A673 (cell line): ENCODE measurements at places on chromosomes 6 and 20. TPM values are rescaled to one million over a fixed set of nuclear protein-coding genes. Genes with fewer than 3 reads are reported as not detected.

DNA sequence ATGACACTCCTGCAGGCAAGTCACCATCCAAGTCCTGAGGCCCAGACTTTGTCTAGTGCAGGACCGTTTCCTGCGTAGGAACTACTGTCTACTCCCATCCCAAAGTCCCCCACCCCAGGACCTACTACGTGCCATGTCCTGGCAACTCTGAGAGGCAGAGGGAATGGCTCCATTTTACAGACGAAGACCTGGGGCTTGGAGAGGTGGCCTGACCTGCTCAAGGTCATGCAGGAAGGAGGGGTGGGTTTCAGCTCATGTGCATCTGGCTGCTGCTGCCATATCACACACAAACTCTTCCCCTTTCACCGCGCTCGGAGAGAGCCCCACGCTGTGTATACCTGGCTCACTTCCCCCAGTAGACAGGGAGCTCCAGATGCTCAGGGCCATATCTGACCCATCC, 1.2 kb upstream of the NOL4L start:
- H3K27ac ChIP-seq: no peak overlapping the region
- H3K4me1 ChIP-seq: no peaks in the 10 kb centered on the region
- peaks cover 45% of the 10 kb centered on the region for H3K27me3 ChIP-seq
- no peak overlapping the region for H3K4me3 ChIP-seq
- no peak for DNase-seq
- H3K36me3 ChIP-seq: no peaks in the 10 kb centered on the region

RAET1L gene
- not detected in 2 replicates for total RNA-seq

- H3K4me3 ChIP-seq: no peak overlapping the region
- no peak for DNase-seq
- H3K27ac ChIP-seq: no peak overlapping the region
These were observed 618.0 kb downstream of the PRKN start for GRCh38 chr6:162109480-162110050.

DNA sequence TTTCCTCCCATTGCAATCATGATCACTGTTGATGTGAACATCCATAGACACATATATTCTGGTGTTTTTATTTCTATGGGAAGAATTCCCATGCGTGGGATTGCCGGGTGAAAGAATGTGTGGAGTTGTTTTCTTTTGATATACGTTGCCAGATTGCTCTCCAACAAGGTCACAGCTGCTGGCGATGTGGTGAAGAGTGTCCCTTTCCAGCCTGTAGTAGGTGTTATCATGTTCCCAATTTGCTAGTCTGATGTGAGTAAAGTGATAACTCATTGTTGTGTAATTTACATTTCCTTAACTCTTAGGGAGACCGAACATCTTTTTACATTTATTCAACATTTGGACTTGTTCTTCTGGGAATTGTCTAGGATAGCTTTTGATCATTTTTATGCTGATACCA, 14.5 kb upstream of the ELMO2 start:
- no peaks in the 10 kb centered on the region for H3K36me3 ChIP-seq
- H3K27me3 ChIP-seq: peaks cover 88% of the 10 kb centered on the region
- no peak overlapping the region for H3K27ac ChIP-seq
- H3K4me3 ChIP-seq: no peak overlapping the region
- no peak for DNase-seq
- H3K4me1 ChIP-seq: no peaks in the 10 kb centered on the region

MAVS gene
- total RNA-seq: 28.2 and 32.4 TPM in 2 replicates

DNA sequence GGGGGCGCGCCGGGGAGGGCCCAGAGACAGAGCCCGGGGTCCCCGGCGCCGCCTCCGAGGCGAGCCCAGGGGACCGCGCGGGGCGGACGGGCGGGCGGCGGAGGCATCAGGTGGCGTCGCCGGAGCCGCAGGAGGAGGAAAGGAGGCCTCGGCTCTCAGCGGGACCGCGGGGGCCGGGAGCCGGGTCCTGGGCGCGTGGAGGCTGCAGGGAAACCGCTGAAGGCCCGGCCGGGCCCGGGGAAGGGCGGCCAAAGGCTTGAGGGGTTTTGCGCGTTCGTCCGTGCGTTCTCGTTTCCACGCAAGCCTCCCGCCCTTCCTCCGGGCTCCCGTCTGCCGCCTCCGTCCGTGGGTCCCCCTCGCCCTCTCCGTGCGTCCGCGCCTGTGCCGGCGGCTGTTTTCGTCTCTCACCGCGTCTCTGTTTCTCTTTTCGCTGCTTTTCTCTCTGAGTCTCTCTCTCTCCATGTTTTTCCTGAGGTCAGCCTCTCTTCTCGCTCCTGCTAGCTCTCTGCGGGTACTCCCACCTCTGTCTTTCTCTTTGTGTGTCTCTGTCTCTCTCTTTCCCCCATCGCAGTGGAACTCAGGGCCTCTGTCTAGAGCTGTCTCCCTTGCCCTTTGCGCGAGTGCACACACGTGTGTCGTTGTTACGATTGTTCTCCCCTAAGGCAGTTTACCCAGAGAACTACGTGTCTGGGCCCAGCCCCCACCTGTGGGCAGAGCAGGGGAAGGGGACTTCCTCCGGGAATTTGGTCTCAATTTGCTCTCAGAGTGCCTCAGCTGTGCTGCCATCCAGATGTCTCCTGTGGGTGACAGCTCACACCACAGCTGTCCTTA, 2.1 kb downstream of the IRF4 start:
- no peak overlapping the region for H3K27ac ChIP-seq
- DNase-seq: no peak
- H3K4me1 ChIP-seq: peaks cover 5% of the 10 kb centered on the region
- peaks cover 96% of the 10 kb centered on the region for H3K27me3 ChIP-seq
- no peak overlapping the region for H3K4me3 ChIP-seq
- no peaks in the 10 kb centered on the region for H3K36me3 ChIP-seq

DNA sequence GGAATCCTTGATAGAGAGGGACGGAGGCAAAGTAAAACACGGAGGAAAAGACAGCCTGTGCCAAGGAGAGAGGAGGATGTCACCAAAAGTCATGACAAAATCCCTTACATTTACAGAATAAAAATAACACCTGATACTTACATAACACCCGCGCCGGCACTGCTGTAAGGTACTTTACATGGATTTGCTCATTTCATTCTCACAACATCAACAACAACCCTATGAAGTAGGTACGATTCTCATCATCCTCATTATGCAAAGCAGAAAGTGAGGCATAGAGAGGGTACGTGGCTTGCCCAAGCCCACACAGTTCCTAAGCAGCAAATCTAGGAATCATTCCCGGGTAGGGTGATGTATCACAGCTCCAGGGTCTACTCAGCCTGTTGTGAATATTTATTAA, 67.6 kb upstream of the NFATC2 start:
- peaks cover 7% of the 10 kb centered on the region for H3K4me1 ChIP-seq
- peaks cover 3% of the 10 kb centered on the region for H3K36me3 ChIP-seq
- H3K27ac ChIP-seq: no peak overlapping the region
- DNase-seq: no peak
- no peak overlapping the region for H3K4me3 ChIP-seq

GRCh38 chr6:169775321-169775720, 23.9 kb downstream of the ERMARD start:
- no peaks in the 10 kb centered on the region for H3K4me1 ChIP-seq
- no peak for DNase-seq
- H3K27ac ChIP-seq: no peak overlapping the region
- no peak overlapping the region for H3K4me3 ChIP-seq
- H3K36me3 ChIP-seq: no peaks in the 10 kb centered on the region
- H3K27me3 ChIP-seq: no peaks in the 10 kb centered on the region

GRCh38 chr20:51354769-51355319, 187.7 kb downstream of the NFATC2 start:
- DNase-seq: peak; percentile 26
- H3K4me3 ChIP-seq: no peak overlapping the region
- H3K27ac ChIP-seq: no peak overlapping the region
- H3K4me1 ChIP-seq: no peaks in the 10 kb centered on the region
- no peaks in the 10 kb centered on the region for H3K36me3 ChIP-seq
- H3K27me3 ChIP-seq: no peaks in the 10 kb centered on the region

DNA sequence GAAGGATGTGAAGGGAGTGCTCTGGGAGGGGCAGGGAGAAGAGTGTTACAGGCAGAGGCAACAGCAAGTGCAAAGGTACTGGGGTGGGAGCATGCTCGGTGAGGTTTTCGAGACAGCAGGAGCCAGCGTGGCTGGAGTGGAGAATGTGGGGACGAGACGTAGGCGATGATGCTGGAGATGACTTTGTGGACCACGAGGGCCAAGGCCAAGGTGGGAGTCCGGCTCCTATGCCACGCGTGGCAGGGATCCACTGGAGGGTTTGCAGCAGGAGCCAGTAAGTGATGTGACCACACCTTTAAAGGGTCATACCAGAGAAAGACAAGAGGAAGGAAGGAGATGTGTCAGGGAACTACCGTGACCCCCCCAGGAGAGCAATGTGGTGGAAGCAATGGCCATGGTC, 7.3 kb downstream of the PTGIS start:
- H3K27ac ChIP-seq: no peak overlapping the region
- DNase-seq: no peak
- no peaks in the 10 kb centered on the region for H3K4me1 ChIP-seq
- no peak overlapping the region for H3K4me3 ChIP-seq
